ENCODE measurements at places on chromosomes 5 and 9.

GRCh38 chr5:67286006-67286405 is 89.4 kb upstream of the CD180 start:
- DNase-seq = no peak

DNA sequence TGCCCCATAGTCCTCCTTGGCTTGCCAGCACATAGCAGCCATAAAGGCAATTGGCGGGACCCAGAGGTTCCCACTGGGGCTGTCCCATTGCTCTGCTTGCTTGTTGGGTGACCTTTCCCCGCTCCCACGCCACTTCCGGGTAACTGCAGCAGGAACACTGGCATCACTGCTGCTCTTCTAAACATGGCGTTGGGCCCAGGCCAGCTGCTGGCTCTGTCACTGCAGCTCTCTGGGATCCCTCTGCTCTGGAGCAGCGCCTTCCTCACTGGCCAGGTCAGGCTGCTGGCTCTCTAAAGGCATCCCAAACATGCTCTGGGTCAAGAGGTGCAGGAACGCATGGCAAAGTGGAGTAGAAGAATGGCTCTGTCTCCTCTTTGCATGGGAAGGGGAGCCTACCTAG is 92.9 kb downstream of the DRD1 start:
- DNase-seq = no peak

DNA sequence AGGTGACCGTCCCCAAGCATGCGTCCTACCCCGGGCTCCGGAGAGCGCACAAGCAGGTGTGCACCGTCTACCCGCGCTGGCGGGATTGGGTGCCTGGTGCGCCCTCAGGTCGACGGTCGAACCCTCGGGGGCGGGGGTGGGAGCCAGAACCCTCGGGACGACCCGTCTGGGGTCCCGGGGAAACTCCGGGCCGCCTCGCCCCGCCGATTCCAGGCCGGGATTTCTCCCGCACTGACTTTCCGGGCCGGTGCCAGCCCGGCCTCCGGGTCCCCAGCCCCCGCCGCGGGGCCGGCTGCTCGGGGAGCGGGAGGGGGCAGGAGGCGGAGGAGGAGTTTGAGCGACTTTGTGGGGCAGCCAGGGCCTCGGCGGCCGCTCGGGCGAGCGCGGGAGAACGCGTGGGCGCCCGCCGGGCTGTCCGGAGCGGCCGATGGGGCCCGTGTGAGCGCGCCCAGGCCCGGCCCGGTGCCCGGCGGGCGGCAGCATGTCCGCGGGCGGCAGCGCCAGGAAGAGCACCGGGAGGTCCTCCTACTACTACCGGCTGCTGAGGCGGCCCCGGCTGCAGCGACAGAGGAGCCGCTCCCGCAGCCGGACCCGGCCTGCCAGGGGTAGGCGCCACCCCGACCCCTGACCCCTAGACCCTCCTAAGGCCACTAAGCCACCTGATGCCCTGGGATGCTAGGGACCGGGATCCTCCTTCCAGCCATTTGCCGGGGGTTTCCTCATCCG is at the start of gene DAB2IP:
Gene DAB2IP, plus strand, starts transcription at position 340 of the 726 bp plus-strand sequence. Its CDS starts 142 bp downstream, at position 482.
- no peak for DNase-seq

DNA sequence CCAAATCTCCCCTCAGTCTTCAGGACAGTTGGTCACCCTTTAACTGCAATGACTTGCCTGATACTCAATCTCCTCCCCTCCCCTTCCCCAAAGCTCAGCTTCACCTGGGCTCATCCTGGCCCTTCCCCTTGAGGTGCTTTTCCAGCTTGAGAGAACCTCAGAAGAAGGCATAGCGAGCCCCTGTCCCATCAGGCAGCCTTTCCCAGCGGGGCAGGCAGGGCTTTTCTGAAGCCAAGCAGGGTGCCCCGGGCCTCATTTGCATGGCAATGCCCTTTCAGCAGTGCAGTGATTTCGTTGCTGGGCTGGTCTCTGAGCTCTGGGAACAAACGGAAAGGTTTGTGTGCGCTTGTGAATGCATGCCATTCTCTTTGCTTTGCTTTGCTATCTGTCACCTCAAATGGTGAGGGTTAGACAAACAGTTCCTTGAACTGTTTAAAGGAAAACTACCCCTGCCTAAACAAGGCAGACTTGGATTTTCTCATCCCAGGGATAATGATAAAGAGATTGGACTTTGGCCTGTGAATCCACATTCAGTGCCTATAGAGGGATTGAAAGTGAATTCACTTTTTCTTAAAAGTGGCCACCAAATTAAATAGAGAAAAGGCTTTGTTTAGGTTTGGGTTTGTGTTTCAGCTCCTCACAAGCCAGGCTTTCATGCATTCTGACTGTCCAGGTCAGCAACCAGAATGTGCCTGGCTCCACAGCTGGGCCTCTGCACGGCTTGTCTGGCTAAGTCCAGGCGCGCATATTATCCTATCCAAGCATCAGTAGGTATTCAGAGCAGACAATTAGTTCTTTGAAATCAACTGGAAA is 165.3 kb downstream of the ZNF608 start:
- no peak for DNase-seq

- DNase-seq = no peak
Measured at GRCh38 chr9:115254287-115255180, 136.6 kb upstream of the TNC start.

- DNase-seq = no peak
Measured at GRCh38 chr5:64514612-64515011, 8.8 kb downstream of the RGS7BP start.

DNA sequence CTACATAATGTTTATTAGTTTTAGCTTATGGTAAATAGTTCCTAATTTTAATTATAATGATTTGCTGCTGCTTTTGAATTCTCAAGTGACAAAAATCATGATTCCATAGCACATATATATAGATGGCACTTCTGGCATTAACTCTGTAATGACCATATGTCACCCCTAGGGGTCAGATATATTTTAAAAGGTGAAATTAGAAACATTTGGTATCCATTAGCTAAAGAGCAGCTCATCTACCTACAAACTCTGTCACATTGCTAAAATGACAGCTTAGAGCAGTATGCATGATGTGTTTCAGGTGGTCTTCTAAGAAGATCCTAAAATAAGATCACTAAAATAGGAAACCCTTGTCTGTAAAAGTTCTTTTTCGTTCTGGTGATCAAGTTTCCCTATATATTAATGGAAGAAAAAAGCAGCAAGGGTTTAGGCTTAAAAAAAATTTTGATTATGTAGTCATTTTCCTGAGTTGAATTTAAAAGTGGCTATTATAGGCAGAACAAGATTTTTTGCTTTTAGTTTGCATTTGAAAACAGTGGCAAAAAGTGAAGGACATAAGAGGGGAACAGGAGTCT is 157.7 kb upstream of the POU5F2 start:
- DNase-seq = no peak
